Panc1 (cell line): ENCODE measurements at places on chromosomes 7 and 10.

DNA sequence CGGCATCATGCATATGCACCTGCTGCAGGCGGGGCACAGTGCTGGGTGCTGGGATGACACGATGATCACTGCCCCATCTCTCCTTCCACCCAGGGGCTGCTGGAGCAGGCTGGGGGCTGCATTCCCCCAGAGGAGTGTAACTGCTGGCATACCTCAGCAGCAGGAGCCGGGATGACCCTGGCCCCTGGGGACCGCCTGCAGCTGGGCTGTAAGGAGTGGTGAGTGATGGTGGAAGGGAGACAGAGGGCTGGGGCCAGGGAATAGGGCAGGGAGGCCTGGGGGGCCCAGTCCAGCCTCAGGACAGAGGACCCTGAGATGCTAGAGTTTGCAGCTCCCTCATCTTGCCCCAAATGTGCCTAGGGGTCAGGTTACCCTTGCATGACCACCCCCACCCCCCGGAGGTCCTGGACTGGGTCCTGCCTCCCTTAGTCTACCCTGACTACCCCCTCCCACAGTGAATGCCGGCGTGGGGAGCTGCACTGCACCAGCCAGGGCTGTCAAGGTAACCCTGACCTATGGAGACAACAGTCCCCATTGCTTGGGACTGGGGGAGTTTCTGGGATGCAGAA lies 14.5 kb upstream of the ZNF862 start:
- no peak for DNase-seq

GRCh38 chr10:74035303-74035702 lies 37.4 kb downstream of the VCL start:
- no peak for DNase-seq

GRCh38 chr7:71521506-71521905 lies 389.6 kb downstream of the GALNT17 start:
- no peak for DNase-seq

DNA sequence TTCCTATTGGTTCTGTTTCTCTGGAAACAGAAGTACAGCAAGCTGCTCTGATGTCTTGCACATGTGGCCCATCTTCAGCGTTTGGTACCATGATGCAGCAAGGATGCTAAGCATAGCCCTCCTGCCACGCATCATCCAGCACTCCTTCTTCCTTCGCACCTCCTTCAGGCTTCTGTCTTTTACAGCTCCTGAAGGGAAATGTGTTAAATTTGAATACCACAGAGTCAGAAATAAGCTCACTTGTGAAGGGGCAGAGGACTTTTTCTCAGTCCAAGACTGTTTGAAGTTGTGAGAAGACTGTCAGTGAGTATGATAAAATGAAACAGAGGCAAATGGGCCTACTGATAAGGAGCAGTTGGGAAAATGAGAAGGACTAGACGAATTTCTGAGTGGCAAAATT lies 20.7 kb downstream of the TSPAN13 start:
- no peak for DNase-seq

GRCh38 chr10:64463406-64463805 lies 942.2 kb downstream of the REEP3 start:
- no peak for DNase-seq

- no peak for DNase-seq
Measured at GRCh38 chr10:102322914-102323313, 72.6 kb upstream of the NFKB2 start.

DNA sequence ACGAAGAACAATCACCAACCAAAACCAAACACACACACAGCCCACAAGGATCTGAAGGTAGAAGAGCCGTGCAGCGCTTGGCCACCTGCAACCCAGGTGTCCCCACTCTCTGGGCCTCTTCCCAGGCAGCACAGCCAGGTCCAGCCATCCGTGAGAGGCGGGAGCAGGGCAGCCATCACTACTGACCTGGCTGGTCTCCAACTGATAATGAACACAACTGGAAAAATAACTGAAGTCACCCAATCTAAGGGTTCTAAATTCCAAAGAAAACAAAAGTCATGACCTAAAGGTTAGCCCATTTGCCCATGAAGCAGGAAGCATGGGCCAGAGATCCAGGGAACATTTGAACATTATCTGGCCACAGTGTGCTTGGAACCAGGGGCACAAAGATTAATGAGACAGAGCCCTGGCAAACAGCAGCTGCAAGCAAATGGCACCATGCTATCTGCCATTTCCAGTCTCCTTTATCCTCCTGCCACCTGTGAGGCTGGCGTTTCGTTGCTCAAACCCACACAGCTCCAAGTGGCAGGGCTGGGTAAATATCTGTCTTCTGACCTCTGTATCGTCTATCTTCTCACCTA lies 207.9 kb downstream of the TNS3 start:
- DNase-seq, result no peak

DNA sequence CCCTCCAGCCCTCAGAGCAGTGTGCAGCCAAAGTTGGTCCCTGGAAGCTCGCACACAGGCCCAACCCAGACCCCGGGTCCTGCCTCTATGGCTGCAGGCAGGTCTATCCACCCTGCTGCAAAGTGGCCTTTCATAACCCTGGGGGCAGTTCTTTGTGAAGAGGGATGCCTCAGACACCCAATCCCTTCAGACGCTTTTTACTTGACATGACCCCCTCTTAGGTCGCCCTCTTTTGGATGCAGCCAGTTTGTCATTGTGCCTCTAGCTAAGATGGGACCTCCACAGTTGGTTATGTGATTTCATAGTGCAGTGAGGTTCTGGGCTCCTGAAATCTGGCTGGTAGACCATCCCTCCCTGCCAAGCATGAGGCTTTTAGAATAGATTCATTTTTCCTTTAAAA lies 27.3 kb downstream of the SMKR1 start:
- DNase-seq, result no peak

- DNase-seq, result no peak
Measured at GRCh38 chr7:76512941-76513816, 2.8 kb downstream of the UPK3B start.

DNA sequence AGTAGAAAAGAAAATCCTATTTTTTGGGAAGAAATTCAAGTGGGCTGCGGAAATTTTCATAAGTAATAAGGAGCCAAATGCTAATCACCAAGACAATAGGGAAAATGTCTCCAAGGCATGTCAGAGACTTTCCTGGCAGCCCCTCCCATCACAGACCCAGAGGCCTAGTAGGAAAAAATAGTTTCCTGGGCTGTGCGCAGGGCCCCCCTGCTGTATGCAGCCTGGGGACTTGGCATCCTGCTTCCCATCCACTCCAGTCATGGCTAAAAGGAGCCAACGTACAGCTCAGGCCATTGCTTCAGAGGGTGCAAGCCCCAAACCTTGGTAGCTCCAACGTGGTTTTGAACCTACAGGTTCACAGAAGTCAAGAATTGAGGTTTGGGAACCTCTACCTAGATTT lies 12.8 kb upstream of the POT1 start:
- DNase-seq, result no peak

- no peak for DNase-seq
Measured at GRCh38 chr7:9983048-9983447, 990.6 kb upstream of the PHF14 start.

- DNase-seq, result no peak
Measured at GRCh38 chr10:78641693-78642092, 427.1 kb upstream of the ZMIZ1 start.

DNA sequence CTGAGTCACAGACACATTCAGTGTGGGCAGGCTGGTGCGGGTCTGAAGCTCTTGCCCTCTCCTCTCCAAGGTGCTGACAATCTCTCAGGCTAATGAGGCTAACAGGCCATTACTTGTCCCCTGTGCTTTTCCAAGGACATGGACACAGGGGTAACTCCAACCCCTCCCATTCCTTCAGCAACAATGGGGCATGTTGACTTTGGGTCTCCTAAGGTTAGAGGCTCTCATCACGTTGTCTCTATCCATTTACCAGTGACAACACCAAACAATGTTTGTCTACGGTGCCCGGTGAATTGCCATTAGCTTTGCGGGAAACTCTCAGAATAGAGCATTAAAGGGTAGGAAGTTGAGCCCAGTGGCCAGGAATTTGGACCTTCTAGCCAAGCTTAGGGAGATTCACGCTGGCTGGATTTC lies 101.6 kb upstream of the TNS3 start:
- no peak for DNase-seq

- DNase-seq, result no peak
Measured at GRCh38 chr10:71648254-71648932, 71.2 kb downstream of the C10orf105 start.

GRCh38 chr7:25777969-25778708 lies 373.9 kb upstream of the NFE2L3 start:
- no peak for DNase-seq

DNA sequence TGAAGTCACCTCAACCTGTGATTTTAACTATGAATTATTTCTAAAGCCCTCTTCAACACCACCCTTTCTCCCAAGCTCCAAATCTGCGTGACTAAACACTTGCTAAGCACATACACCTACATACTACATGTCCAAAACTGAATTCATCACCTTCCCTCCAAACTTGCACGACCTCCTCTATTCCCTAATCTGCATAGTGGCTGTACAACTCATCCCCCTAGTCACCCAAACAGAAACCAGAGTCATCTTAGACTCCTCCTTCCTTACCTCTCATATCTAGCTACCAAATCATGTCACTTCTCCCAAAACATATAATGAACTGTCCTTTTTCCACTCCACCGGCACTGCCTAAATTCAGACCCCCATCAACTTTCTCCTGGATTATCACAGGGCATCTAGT lies 16.2 kb downstream of the ARHGAP21 start:
- no peak for DNase-seq

GRCh38 chr7:116592041-116592355 lies 67.2 kb downstream of the CAV1 start:
- no peak for DNase-seq

DNA sequence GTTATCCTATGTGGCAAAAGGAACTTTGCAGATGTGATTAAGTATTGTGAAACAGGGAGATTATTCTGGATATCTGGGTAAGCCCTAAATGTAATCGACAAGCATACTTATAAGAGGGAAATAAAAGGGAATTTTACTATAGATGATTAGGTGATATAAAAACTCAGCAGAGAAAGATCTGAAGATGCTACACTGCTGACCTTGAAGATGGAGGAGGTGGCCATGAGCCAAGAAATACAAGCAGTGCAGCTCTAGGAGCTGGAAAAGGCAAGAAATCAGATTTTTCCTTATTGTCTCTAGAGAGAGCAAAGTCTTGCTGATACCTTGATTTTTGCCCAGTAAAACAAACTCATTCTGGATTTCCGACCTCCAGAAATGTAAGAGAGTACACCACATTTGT lies 67.7 kb downstream of the BRAF start:
- no peak for DNase-seq

DNA sequence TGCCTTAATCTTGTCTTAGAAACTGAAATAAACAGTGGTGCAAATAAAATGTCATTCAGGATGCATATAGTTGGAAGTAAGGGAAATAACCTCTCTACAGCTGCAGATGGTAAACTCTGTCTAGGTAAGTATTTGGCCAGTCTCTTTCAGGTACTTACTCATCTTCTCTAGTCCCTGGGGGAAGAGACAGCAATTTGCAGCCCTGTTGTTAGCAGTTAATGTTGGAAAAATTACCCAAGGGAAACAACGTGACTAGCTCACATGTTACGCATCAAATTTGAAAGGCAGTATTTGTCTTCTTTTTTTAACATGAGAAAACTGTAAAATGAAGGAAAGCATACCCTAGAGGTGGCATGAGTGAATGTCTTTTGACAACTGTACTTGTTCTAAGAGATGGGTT lies 3.2 kb upstream of the HUS1 start:
- DNase-seq, result no peak

GRCh38 chr7:124035706-124036105 lies 2.8 kb upstream of the TMEM229A start:
- DNase-seq, result no peak

- no peak for DNase-seq
Measured at GRCh38 chr7:78267141-78267540, 468.6 kb downstream of the PHTF2 start.
